Stimulated activated CD8-positive, alpha-beta memory T cell treated with anti-CD3 and anti-CD28 coated beads, Interleukin-4, amount 100 ng/mL, for 48 hours (primary cell): ENCODE measurements at places on chromosomes 2 and 18.

GRCh38 chr2:203594541-203594940, 59.4 kb upstream of the RAPH1 start:
- no peak for DNase-seq

GRCh38 chr2:217846321-217846743, 156.5 kb downstream of the TNS1 start:
- no peak for DNase-seq

DNA sequence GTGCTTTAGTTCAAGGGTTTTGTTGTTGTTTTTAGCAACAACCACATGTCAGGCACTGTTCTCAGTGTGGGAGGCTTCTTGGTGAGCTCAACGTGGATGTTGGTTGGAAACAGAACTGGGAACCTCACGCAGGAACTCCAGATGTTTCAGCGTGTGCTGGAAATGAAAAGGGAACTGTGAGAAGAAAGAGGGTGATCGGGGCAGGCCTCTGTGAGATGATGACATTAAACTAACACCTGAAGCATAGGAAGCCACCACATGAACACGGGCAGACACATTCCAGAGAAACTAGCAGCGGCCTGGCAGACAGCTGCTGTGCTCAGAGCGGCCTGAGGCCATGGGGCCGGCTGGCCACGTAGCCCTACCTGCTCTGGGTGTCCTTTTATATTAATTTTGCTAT, 66.4 kb downstream of the COA5 start:
- DNase-seq = no peak

- no peak for DNase-seq
These were observed 144.1 kb downstream of the CELF4 start for GRCh38 chr18:37421341-37422077.

GRCh38 chr2:224357098-224357901, 44.6 kb downstream of the FAM124B start:
- DNase-seq = peak; percentile 67

DNA sequence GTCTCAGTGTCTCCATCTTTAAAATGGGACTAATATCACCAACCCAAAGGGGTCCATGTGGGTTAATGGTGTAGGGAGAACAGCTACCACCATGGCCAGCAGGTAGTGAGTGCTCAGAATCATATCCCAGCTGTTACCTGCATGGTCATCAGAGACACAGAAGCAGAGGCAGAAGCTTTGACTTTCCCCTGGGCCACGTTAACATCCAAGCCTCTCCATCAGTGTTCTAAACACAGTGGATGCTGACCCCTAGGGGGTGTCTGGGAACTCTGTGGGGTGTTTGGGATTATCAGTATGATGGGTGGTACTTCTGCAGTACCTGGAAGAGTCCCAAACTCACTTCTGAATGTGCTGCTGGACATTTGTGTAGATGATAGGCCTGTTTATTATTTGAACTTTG, 93.6 kb downstream of the GYPC start:
- DNase-seq = no peak

DNA sequence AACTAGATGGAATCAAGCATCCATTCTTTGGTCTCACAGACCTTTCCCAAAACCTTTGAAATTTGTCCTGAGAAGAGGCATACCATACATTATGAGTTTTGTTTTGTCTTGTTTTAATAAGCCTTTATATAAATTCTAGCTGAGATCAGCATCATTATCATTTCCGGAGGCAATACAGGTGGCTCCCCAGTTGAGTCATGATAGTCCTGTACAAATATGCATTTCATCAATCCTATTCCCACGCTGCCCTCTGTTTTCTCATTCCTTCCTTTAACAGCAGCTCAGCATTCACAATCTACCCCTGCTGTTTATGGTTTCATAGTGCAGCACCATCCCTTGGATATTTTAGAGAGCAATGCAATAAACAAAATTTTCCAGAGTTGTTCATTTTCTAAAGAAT, 216.7 kb downstream of the TXNL1 start:
- no peak for DNase-seq

DNA sequence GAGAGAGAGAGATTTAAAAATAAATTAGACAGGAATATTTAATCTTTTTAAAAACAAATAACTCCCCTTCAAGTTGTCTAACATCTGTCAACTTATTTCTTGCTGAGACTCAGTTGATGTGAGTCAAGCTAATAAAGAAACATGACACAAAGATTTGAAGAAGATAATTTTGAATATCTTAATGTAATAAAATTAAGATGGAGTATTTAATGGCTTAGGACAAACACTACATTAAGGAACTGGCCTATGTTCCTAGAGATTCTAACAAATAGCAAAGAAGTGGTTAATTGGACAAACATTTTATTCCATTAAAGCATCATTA, 134.0 kb downstream of the INSIG2 start:
- no peak for DNase-seq

GRCh38 chr2:101113441-101114267, 37.5 kb downstream of the TBC1D8 start:
- no peak for DNase-seq
